Osteocyte (in vitro differentiated cells): ENCODE measurements at places on chromosomes 2 and 18. TPM values are rescaled to one million over a fixed set of nuclear protein-coding genes. Genes with fewer than 3 reads are reported as not detected.

Gene CCDC74B
- 1.7 and 2.2 TPM in 2 replicates for total RNA-seq

Gene RAX
- not detected in 2 replicates for total RNA-seq

Gene DSC3
- 5.6 and 5.8 TPM in 2 replicates for total RNA-seq

Gene DYNC1I2
- 118 and 127 TPM in 2 replicates for total RNA-seq

Gene SAG
- total RNA-seq, result not detected in 2 replicates

Gene ALK
- total RNA-seq, result not detected in 2 replicates

Gene ANKRD30BL
- total RNA-seq, result not detected in 2 replicates
